ENCODE measurements at places on chromosomes 12 and 14. TPM values are rescaled to one million over a fixed set of nuclear protein-coding genes. Genes with fewer than 3 reads are reported as not detected.
A peak's percentile ranks its signal among the peaks of the same experiment; 100 is the strongest.

The OVCH1 gene
- total RNA-seq: not detected

DNA sequence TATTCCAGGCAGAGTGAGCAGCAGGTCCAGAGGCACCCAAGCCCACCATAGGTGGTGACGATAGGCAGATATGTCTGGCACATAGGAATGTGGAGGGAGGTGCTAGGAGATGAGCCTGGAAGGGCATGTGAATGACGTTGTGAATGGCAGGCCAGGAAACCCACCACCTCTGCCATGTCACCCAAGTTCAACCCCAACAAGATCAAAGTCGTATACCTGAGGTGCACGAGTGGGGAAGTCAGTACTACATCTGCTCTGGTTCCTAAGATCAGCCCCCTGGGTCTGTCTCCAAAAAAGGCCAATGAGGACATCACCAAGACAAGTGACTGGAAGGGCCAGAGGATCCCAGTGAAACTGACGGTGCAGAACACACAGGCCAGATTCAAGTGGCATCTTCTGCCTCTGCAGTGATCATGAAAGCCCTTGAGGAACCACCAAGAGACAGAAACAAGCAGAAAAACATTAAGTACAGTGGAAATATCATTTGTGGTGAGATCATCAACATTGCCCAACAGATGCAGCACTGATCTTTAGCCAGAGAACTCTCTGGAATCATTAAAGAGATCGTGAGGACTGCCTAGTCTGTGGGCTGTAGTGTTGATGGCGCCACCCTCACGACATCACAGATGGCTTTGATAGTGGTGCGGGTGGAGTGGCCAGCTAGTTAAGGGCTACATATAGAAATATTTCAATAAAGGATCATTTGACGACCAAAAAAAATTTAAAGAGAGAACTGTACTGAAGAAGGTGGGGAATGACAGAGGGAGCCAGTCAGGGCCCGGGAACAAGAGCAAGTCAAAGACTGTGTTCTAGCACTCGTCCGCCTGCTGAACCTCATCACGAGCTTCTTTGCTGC lies 99.7 kb downstream of the ZFP36L1 start:
- H3K27ac ChIP-seq: no peak overlapping the region
- no peak overlapping the region for H3K4me3 ChIP-seq
- H3K36me3 ChIP-seq: no peaks in the 10 kb centered on the region
- H3K4me1 ChIP-seq: peaks cover 47% of the 10 kb centered on the region
- DNase-seq: peak; percentile 76

DNA sequence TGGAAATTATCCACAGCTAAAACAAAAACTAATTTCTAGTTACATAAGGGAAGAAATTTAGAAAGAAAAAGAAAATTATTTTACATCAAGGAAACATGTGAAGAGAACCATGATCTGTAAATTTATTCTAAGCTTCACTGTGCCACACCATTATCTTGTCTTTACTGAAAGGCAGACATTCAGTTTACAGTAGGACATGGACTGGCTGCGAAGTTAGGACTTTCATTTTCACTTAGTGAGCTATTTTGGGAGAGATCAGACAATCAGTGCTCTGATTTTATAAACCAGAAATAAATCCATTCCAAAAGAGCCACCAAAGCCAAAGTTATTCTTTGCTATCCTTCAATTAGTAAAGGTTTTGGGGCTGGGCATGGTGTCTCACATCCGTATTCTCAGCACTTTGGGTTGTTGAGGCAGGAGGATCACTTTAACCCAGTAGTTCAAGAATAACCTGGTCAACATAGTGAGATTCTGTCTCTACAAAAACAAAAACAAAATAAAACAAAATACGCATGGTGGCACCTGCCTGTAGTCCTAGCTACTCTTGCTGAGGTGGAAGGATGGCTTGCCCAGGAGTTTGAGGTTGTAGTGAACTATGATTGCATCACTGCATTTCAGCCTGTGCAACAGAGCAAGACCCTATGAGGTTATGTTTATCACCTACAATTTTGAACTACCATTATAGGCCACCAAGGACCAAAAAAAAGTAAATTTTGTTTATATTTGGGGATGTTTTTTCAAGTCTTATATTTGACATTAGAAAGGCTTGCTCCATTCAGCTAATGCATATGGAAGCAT lies 1084.8 kb upstream of the ATXN7L3B start:
- DNase-seq: no peak
- no peak overlapping the region for H3K4me3 ChIP-seq
- H3K4me1 ChIP-seq: no peaks in the 10 kb centered on the region
- H3K27ac ChIP-seq: no peak overlapping the region
- H3K36me3 ChIP-seq: no peaks in the 10 kb centered on the region
- no peaks in the 10 kb centered on the region for H3K27me3 ChIP-seq

The FOXG1 gene
- total RNA-seq: 0.18 TPM

The CD27 gene
- total RNA-seq: not detected

The HOXC12 gene
- total RNA-seq: not detected

GRCh38 chr14:84042992-84043391 lies 1487.0 kb upstream of the FLRT2 start:
- no peak overlapping the region for H3K27ac ChIP-seq
- no peaks in the 10 kb centered on the region for H3K36me3 ChIP-seq
- no peaks in the 10 kb centered on the region for H3K27me3 ChIP-seq
- no peaks in the 10 kb centered on the region for H3K4me1 ChIP-seq
- no peak overlapping the region for H3K4me3 ChIP-seq
- no peak for DNase-seq
